ENCODE measurements at places on chromosomes 3 and 15.

DNA sequence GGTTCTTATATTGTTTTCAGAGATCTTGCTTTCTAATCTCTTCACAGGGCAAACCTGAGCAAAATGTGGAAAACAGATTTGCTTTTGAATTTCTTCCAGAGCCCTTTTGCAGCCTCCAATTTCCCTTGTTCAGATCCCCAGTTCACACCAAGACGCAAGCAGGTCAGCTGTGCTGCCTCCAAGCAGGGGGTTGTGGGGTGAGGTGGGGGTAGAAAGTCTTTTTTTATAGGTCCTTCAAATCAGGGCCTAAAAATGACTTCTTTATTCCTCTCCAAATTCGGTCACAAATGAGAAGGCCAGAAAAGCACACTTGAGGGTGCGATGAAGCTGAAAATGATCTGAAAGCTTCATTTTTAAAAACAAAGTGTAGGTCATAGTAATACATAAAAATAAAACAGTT lies 26.3 kb upstream of the AVEN start:
- no peak for DNase-seq

DNA sequence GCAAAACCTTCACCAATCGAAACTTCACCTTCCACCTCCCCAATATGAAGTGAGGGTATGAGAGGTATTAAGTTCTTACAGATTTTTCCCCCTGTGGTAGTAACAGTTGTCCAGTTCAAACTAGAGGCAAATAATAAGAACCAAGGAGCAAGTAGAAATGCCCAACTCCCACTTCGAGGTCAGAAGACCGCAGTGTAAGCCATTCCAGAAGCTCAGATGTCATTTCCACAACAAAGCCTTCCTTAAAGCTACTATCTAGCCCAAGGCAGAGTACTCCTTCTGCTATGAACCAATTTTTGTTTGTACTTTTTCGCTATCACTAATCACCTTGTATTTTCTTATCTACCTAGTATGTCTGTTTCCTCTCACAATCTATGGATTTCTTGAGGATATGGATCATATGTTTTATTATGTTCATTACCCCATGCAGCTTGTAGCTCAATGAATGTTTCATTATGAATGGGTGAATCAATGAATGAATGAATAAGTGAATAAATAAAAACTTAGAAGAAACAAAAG lies 235.7 kb upstream of the KCNMB2 start:
- DNase-seq = no peak

- no peak for DNase-seq
Measured at GRCh38 chr3:65597226-65597951, 441.3 kb downstream of the MAGI1 start.

- DNase-seq = no peak
Measured at GRCh38 chr3:34678575-34678974, 880.1 kb downstream of the PDCD6IP start.

- no peak for DNase-seq
Measured at GRCh38 chr3:57770009-57770827, 14.1 kb downstream of the SLMAP start.

- peak; percentile 79 for DNase-seq
Measured at GRCh38 chr15:26891448-26892181, 24.8 kb downstream of the GABRA5 start.

DNA sequence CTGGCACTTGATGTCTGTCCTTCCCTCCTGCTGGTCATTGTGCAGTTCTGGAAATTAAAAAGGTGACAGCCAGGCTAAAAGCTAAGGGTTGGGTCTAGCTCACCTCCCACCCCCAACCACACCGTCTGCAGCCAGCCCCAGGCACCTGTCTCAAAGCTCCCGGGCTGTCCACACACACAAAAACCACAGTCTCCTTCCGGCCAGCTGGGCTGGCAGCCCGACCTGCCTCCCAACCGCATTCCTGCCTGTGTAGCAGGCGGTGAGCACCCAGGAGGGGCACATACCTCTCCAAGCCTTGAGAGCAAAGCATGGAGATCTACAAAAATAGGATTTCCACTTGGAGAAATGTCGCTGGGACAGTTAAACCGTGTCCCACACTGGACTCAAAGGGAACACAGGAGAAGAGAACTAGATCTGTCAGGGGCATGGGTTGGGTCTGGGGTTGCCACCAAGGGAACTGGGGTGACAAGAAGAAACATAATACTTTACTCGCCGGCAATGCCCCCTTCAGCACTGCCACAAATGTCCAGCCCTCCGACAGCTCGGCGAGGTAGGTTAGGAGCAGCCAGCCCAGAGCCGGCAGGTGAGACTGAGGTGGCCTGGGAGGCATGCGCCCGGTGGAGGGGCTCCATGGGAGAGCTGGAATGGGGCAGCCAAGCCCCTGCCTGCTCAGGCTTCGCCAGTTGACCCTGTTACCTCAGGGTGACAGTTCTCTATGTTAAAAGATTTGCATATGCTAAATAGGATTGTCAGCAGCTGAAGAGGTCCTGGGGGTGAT lies 52.2 kb downstream of the EXOG start:
- no peak for DNase-seq

DNA sequence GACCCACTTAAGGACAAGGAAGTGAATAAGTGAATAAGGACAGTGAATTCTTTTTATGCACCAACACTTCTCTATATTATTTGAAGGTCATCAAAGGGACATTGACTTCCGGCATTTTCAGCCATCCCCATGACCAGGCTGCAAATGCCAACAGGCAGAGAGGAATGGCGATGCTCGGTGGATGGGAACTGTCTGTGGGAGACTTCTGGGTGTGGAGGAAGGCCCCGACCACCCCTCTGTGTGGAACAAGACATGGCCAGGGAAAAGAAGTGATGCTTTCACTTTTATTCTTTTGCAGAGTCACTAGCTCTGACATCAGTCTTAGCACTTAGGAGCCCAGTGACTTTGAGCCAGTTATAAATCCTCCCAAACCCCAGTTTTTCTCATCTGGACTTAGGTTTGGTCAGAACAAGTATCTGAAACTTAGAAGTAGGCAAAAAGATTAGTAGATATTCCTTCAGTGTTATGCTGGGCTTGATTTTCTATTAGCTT lies 84.5 kb downstream of the KBTBD8 start:
- no peak for DNase-seq
